ENCODE measurements at places on chromosomes 16 and 17. TPM values are rescaled to one million over a fixed set of nuclear protein-coding genes. Genes with fewer than 3 reads are reported as not detected.

- DNase-seq: no peak
Observed at GRCh38 chr16:23207485-23207884, 24.9 kb downstream of the SCNN1G start.

DNA sequence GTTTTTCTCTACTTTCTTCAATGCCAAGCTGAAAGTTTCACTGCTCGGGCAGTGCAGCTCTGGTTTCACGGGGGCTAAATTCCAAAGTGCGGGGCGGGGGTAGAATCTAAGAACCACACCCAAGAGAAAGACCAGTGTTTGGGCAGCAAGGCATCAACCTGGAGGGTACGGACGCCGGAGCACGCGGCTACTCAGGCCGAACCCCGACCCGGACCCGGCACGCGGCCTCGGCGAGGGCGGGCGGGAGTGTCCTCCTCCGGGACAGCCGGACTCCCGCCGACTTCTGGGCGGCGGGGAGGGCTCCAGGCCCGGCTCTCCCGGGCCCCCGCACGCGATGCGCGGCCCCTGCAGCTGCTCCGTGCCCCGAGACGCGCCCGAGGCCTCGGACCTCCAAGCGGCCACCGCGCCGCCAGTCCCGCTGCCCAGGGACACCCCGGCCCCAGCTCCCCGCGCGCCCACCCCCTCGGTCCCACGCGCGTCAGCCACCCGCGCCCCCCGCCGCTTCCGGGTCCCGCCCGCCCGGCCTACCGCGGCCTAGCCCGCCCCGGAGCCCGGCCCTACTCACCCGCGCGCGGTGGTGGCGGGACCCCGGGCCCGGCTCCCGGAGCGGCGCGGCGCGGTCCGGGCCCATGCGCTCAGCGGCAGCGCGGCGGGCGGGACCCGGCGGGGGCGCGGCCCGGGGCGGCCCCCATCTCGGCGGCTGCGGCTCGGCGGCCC lies 561 bp downstream of the AXIN1 start:
- no peak for DNase-seq

GRCh38 chr16:67931712-67932461 lies at the start of gene CTRL:
CTRL (minus strand) TSS chr16:67931862; CDS start chr16:67931852, 10 bp downstream.
- no peak for DNase-seq

DNA sequence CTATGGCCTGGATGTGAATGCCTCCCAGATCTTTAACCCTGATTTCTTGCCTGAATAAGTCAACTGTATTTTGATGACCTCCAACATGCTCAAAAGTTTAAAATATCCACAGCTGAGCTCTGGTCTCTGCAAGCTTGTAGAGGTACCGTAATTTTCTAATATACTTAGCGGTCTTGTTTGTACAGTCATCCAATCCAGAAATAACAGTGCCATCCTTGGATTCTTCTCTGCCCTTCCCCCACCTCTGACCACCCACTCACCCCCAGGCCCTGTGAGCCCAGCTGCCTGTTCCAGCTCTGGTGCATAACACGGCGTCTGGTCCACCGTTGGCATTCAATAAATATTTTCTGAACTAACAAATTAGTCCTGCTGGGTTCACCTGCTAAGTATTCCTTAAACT lies 113.1 kb downstream of the SDK2 start:
- DNase-seq: no peak

GRCh38 chr16:10868596-10869469 lies 8.2 kb upstream of the CIITA start:
- peak; percentile 71 for DNase-seq

GRCh38 chr17:81345228-81346089 lies 49.8 kb upstream of the BAHCC1 start:
- DNase-seq: peak; percentile 92

DNA sequence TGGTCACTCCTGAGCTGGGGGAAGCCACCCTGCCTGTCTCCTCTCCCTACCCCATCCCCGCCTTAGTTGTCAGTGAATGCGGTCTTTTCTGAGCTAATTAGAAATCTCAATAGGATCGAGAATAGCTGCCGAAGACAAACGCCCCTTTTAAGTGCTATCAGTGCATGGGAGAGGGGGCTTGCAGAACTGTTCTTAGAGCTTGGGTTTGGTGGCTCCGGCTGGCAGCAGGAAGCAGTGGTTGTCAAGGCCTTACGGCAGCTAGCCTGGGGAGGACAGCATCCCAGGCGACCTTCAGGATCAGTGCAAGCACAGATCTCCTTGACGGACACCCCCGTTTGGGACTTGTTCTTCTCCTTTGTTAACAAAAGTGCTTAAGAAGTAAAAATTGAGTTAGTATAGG lies 195.1 kb downstream of the CCDC182 start:
- no peak for DNase-seq

DNA sequence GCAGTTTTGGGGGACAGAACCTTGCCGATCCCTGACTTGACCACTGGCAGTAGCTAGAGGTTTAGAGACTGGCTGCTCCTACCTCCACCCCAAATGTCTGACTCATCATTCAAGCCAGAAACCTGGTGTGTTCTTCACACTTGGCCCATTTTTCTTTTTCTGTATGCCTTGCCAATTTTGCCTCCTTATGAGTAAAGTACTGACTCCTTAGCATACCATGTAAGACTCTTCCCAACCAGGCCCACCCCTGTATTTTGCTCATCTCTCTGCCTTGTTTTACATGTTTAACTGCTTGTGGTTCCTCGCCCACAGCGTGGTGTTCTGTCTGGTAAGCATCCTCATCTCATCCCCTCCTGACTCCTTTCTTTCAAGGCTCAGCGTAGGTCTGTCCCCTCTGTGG lies 37.9 kb downstream of the NUP88 start:
- no peak for DNase-seq

Gene HS3ST6
- not detected for total RNA-seq

Gene ADAD2
- not detected for total RNA-seq

Gene PKMYT1
- 19.3 TPM for total RNA-seq

Gene DCTN5
- 12.6 TPM for total RNA-seq

All from stomach (tissue), 19 donors.